CD4-positive, alpha-beta memory T cell (primary cell): ENCODE measurements at places on chromosomes 12 and 14. TPM values are rescaled to one million over a fixed set of nuclear protein-coding genes. Genes with fewer than 3 reads are reported as not detected.

The SLC22A17 gene
- total RNA-seq: 21.1 TPM

DNA sequence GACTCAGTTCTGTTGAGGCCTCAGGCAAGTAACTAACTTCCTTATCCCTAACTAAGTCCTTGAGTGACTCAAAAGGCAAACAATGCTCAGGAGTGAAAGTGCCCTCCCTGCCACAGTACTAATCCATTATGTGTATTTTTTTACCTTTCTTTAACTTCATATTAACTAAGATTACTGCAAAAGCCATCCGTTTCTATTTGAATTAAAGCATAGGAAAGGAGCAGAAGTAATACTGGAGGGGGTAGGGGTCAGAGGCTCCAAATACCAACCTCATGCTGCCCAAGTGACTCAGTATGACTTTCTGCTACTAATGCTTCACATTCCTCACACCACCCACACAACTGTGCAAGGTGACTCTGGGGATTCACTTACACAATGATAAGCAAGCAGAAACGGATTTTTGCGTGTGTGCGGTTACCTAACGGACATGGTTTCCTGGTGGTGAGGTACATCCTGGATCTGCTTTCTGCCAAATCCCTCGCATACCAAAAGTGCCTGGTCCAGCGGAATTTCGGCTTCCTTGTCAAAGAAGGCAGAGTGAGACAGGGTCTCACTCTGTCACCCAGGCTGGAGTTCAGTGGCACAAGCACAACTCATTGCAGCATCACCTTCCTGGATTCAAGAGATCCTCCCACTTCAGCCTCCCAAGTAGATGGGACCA lies 25.1 kb downstream of the MOK start:
- H3K27me3 ChIP-seq: no peaks in the 10 kb centered on the region
- DNase-seq: no peak

- peaks cover 4% of the 10 kb centered on the region for H3K4me1 ChIP-seq
- no peaks in the 10 kb centered on the region for H3K36me3 ChIP-seq
- no peak overlapping the region for H3K27ac ChIP-seq
- DNase-seq: no peak
- no peak overlapping the region for H3K4me3 ChIP-seq
Measured at GRCh38 chr14:34023824-34024767, 73.2 kb upstream of the EGLN3 start.

The ENDOU gene
- not detected for total RNA-seq

DNA sequence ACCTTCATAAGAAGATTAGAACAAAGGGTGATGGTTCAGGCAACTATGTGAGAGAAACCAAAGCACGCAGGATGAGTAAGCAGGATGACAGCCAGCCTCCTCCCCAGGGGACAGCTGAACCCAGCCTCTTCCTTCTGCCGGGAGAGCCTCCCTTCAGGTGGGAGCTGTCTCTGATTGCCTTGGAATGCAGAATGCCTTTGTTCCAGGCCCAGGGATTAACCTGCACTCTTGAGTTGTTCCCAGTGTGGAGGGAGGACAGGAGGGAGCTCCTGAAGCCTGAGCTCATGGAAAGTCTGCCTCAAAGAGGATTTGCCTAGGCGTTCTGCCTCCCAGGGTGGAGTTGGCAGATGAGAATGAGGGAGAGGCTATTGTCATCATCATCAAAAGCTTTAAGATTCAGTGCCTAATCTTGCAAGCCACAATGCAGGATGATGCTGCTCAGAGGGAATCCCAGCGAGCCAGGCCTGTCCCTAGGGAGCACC lies 3.6 kb upstream of the KRT6A start:
- H3K4me1 ChIP-seq: no peaks in the 10 kb centered on the region
- DNase-seq: no peak
- H3K4me3 ChIP-seq: no peak overlapping the region

The GPRC5D gene
- total RNA-seq: not detected

The NRL gene
- total RNA-seq: 2.9 TPM

The PRB4 gene
- total RNA-seq: not detected

The ABCD2 gene
- total RNA-seq: 20.1 TPM

DNA sequence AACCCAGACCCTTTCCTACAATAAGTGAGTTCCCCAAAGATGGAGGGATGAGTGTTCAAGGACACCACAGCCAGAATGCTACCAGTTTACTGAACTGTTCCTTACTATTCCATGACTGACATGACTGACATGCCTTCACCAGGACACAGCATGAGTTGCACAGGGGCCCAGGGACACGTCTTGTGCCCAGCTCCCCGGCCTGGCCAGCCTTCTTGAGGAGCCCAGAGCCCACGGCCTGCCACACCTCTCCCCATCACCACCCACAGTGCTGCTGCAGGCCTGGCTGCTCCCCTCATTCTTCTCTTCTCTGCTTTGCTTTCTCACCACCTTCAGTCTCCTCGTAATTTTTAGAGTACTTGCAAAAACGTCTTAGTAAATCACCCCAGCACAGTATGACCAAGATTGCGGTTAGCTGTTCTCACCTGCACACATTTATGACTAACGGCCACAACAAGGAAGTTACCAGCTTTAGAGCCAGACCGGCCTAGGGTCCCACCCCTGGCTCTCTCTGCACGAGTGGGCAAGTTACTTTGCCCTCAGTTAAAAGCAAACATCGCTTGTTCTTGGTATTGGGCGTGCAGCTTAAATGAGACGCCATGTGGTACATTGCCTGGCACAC lies 18.5 kb downstream of the PPP2R5E start:
- no peaks in the 10 kb centered on the region for H3K27me3 ChIP-seq
- H3K27ac ChIP-seq: no peak overlapping the region
- no peak for DNase-seq
- H3K4me1 ChIP-seq: peaks cover 6% of the 10 kb centered on the region

The RNASE1 gene
- 4.9 TPM for total RNA-seq

The IFNG-AS1 gene
- 11.7 TPM for total RNA-seq

The TEAD4 gene
- total RNA-seq: not detected

GRCh38 chr12:75602106-75602505 lies 90.7 kb upstream of the KRR1 start:
- no peak overlapping the region for H3K4me3 ChIP-seq
- H3K27me3 ChIP-seq: no peaks in the 10 kb centered on the region
- no peaks in the 10 kb centered on the region for H3K4me1 ChIP-seq
- DNase-seq: no peak

DNA sequence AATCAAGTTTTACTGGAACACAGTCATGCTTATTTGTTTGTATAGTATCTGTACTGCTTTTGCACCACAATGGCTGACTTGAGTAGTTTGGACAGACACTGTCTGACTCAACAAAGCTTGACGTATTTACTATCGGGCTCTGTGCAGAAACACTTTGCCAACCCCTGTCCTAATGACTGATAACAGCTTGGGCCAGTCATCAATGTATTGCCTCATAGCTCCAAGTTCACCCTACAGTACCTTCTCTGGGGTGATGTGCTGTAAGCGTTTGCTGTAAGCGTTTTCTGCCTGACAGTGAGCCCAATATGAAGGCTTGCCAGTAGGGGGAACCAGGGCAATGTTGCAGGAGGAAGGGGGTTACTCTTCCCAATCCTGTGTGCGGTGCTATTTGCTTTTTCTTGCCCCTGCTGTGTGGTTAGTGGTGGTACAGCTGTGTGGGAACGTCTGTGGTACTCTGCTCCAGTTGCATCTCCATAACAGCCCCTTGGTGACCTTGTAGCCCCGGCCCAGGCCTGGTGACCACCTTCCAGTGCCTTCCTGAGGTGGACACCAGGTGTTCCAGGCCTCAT lies 5.4 kb upstream of the CCDC177 start:
- no peak for DNase-seq
- H3K4me1 ChIP-seq: no peaks in the 10 kb centered on the region
- H3K27ac ChIP-seq: no peak overlapping the region
- no peaks in the 10 kb centered on the region for H3K27me3 ChIP-seq
- H3K4me3 ChIP-seq: no peak overlapping the region

GRCh38 chr12:42070036-42070435 lies 74.6 kb downstream of the GXYLT1 start:
- no peak overlapping the region for H3K27ac ChIP-seq
- no peaks in the 10 kb centered on the region for H3K36me3 ChIP-seq
- H3K4me3 ChIP-seq: no peak overlapping the region
- H3K27me3 ChIP-seq: no peaks in the 10 kb centered on the region

DNA sequence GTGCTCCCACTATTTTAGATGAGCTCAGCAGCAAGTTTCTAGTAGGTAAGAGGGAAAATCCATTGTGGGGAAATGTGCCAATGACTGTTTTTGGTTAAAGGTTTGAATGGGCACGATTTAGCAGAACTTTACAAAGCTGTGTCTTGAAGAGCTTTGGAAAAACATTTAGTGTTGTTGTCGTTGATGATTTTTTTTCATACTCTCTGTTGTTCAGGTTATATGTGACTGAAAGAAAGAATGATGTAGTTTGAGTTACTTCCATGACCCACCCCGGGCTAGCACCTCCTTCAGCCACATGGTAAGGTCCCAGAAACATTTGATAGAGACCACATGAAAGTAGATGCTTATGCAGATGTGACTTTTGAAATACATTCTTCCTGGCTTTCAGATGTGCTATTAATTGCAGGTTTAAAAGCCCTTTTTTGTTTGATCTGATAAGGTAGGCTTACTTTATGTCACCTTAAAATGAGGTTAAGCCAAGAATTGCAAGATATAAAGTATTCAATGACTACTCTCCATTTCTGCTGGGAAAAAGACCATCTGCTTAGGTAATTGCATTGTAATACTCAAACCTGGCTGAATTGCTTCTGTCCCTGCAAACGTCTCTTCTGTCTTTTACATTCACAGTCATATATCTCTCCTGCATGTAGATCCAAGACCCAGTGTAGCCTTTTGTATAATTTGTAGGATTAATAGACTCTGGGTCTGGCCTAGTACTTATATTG lies 250.6 kb downstream of the RGS6 start:
- DNase-seq: no peak
- no peaks in the 10 kb centered on the region for H3K36me3 ChIP-seq
- H3K4me1 ChIP-seq: no peaks in the 10 kb centered on the region
- peaks cover under 1% of the 10 kb centered on the region for H3K27me3 ChIP-seq

The ARHGAP9 gene
- total RNA-seq: 266 TPM

DNA sequence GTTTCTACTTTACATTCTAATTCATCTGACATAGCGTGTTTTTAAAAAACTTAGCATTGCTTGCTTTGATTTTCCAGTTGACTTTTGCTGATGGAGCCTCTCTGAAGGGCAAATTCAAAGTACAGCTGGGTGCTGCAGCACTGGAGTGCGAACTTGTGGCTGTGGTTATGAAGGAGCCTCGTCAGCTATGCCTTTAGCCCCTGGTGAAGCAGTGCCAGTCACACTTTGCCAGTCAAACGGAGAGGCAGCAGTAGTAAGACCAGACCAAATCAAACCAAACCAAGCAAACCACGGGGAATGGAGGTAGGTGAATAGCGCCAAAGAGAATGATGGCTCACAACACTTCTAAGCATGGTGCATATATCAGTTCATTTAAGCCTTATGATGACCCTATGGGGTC lies 15.1 kb upstream of the SLC38A2 start:
- peaks cover 24% of the 10 kb centered on the region for H3K4me1 ChIP-seq
- H3K36me3 ChIP-seq: no peaks in the 10 kb centered on the region
- no peak for DNase-seq

The HNF1A gene
- not detected for total RNA-seq

The ITGB7 gene
- total RNA-seq: 397 TPM

- no peak overlapping the region for H3K4me3 ChIP-seq
- no peaks in the 10 kb centered on the region for H3K4me1 ChIP-seq
- H3K36me3 ChIP-seq: no peaks in the 10 kb centered on the region
- no peak overlapping the region for H3K27ac ChIP-seq
- no peak for DNase-seq
Measured at GRCh38 chr12:69397978-69398377, 38.4 kb downstream of the YEATS4 start.

- H3K4me3 ChIP-seq: no peak overlapping the region
- DNase-seq: no peak
- H3K27ac ChIP-seq: no peak overlapping the region
- no peaks in the 10 kb centered on the region for H3K27me3 ChIP-seq
- H3K4me1 ChIP-seq: peaks cover 30% of the 10 kb centered on the region
- no peaks in the 10 kb centered on the region for H3K36me3 ChIP-seq
Measured at GRCh38 chr12:98401427-98401826, 114.0 kb upstream of the TMPO start.

DNA sequence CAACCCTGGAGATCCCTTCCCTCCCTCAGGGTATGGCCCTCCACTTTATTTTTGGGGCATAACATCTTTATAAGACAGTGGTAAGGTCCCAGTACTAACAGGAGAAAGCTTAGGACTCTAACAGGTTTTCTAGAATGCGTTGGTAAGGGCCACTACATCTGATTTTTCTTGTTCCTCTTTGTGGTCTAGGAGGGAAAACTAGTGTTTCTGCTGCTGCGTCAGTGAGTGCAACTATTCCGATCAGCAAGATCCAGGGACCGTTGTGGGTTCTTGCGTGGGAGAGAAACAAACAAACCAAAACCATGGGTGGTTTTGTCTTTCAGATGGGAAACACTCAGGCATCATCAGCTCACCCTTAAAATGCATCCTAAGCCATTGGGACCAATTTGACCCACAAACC lies 123.6 kb upstream of the SLC16A7 start:
- H3K36me3 ChIP-seq: no peaks in the 10 kb centered on the region
- no peak overlapping the region for H3K4me3 ChIP-seq
- H3K27ac ChIP-seq: no peak overlapping the region
- no peaks in the 10 kb centered on the region for H3K4me1 ChIP-seq

DNA sequence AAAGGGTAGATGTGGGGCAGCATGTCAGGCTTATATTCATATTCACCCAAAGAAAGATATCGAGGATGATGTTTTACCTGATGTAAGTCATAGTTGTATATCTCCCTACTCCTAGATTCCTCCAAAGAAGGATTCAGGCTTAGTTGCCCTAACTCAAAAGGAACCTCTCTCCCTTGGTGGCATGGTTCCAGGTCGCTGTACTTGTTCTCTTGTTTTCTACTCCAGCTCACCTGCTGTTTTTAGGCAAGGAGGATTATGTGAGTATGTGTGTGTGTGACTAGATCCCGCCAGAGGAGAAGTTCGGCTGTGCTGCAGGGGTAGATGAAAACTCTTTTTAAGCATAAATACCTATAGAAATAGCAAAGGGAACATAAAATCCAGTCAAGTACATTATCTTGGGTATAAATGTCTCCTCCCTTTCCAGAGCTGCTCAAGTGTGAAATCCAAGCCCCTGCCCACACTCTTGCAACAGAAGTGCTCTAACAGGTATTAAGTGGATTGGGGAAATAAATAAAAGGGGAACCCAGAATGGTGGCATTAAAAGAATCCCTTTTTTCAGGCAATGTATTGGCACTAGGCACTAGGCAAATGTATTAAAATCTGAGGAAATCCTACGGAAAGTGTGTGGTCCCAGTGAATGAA lies 375.7 kb downstream of the ZFP36L1 start:
- DNase-seq: no peak
- H3K27me3 ChIP-seq: no peaks in the 10 kb centered on the region
- H3K36me3 ChIP-seq: no peaks in the 10 kb centered on the region
- peaks cover 6% of the 10 kb centered on the region for H3K4me1 ChIP-seq

DNA sequence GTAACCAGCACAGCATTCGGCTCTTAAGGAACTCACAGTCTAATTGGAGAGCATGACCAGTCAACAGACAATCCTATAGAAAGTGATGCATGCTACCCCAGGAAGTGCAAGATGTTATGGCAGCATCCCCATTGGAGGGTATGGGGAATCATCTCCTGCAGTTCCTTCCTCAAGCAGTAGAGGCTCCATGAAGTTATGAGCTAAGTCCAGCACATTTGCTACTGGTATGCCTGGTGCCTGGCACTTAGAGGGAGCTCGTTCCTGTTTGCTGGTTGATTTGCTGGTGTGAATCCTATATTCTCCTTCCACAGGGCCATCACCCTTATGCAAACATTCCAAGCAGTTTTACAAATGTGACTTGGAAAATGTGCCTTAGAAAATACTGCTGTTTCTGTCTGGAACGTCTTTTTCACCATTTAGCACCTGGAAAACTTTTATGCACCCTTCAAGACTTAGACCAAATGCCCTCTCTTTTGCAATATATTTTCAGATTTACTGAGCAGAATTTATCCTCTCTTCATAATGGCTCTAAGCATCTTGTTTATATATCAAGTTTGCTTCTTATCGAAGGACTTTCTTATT lies 136.1 kb upstream of the WSCD2 start:
- no peak overlapping the region for H3K4me3 ChIP-seq
- no peaks in the 10 kb centered on the region for H3K4me1 ChIP-seq
- H3K27me3 ChIP-seq: no peaks in the 10 kb centered on the region
- H3K36me3 ChIP-seq: no peaks in the 10 kb centered on the region

The PLEKHG7 gene
- not detected for total RNA-seq
